ENCODE measurements at places on chromosomes 5 and 9. TPM values are rescaled to one million over a fixed set of nuclear protein-coding genes. Genes with fewer than 3 reads are reported as not detected.

DNA sequence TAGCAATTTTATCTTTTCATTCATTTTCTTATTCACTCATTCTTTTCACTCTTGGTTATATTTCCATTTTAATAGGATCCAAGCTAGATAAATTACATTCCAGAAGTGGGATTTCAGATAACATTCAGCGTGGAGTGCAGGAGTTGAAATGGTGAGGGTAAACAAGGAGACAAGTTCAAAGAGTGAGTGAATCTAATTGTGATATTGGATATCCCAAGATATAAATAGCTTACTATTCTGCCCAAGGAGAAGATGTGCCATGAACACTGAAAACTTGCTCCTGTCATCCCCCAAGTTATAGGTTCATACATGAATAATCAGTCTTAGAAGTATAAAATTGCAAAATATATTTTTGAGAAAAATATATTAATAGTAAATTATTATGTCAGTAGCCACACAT is 459.3 kb downstream of the CETN3 start:
- no peak overlapping the region for H3K27ac ChIP-seq
- H3K4me1 ChIP-seq: peaks cover 11% of the 10 kb centered on the region
- no peak overlapping the region for H3K4me3 ChIP-seq
- DNase-seq: no peak
- no peaks in the 10 kb centered on the region for H3K36me3 ChIP-seq

- no peak for DNase-seq
- H3K27me3 ChIP-seq: no peaks in the 10 kb centered on the region
- H3K4me1 ChIP-seq: no peaks in the 10 kb centered on the region
- H3K4me3 ChIP-seq: no peak overlapping the region
Observed at GRCh38 chr5:50576686-50577256, 89.7 kb upstream of the PARP8 start.

DNA sequence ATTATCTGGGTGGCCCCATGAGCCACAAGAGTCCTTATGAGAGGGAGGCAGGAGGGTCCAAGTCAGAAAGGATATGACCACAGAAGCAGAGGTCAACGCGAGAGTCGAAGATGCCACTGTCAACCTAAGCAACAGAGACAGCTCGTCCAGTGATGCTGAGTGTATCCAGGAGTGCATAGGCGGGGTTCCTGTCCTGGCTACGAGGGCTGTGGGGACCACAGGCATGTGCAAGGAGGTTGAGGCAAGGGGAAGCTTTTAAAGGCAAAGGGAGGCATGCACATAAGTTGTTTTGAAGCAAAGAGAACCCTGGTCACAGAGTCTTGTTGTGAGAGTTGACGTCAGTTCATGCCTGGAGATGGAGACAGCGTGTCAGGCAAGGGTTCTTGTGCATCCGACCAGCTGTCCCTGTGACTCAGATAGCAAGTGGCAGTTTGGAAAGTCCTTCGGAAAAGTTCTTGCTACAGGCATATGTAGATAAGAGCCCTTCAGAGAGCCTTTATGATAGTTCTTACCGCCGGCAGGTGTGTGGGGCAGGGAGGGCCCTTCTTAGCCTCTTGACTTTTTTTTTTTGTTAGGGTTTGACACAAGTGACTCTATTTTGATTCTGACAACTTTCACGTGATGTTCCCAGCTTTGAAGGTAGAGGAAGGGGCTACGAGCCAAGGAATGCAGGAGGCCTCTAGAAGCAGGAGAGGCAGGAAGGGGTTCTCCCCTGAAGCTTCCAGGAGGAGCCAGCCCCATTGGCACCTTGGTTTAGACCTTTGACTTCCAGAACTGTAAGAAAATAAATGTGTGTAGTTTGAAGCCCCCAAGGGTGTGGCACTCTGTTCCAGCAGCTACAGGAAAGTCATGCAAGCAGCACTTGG is 66.0 kb upstream of the FCN1 start:
- H3K4me3 ChIP-seq: no peak overlapping the region
- H3K36me3 ChIP-seq: no peaks in the 10 kb centered on the region
- H3K27ac ChIP-seq: no peak overlapping the region
- H3K27me3 ChIP-seq: no peaks in the 10 kb centered on the region

DNA sequence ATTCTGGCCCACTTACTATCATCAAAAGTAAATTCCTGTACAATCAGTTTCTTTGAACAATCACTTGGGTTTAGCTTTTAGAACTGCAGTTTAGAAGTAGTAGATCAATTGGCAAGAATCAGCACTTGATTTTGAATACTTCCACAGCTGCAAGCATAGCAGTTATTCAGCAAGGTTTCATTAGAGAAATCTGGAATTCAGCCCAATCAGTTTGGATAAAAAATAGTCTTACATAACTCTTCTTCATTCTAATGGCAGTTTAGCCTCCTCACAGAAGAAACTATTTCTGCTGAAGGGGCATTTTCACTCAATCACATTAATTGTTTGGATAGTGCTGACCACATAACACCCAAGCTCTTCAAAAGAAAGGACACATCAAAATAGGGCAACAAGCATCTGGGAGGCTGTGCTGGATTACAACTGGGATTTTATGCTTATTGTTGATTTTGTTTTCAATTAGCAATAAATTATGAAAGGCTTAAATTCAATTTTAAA is 336.2 kb upstream of the PDE4D start:
- no peak overlapping the region for H3K4me3 ChIP-seq
- DNase-seq: no peak
- no peaks in the 10 kb centered on the region for H3K27me3 ChIP-seq
- no peaks in the 10 kb centered on the region for H3K36me3 ChIP-seq
- no peak overlapping the region for H3K27ac ChIP-seq

The KIF24 gene
- 1.6 TPM for polyA plus RNA-seq

- no peak overlapping the region for H3K27ac ChIP-seq
- no peaks in the 10 kb centered on the region for H3K36me3 ChIP-seq
- H3K27me3 ChIP-seq: no peaks in the 10 kb centered on the region
- H3K4me1 ChIP-seq: no peaks in the 10 kb centered on the region
- no peak for DNase-seq
- no peak overlapping the region for H3K4me3 ChIP-seq
Observed at GRCh38 chr9:126106404-126106803, 220.2 kb upstream of the MVB12B start.

GRCh38 chr9:758146-758545 is 83.4 kb upstream of the DMRT1 start:
- H3K4me3 ChIP-seq: no peak overlapping the region
- H3K36me3 ChIP-seq: no peaks in the 10 kb centered on the region
- H3K27ac ChIP-seq: no peak overlapping the region
- no peaks in the 10 kb centered on the region for H3K27me3 ChIP-seq
- H3K4me1 ChIP-seq: no peaks in the 10 kb centered on the region

DNA sequence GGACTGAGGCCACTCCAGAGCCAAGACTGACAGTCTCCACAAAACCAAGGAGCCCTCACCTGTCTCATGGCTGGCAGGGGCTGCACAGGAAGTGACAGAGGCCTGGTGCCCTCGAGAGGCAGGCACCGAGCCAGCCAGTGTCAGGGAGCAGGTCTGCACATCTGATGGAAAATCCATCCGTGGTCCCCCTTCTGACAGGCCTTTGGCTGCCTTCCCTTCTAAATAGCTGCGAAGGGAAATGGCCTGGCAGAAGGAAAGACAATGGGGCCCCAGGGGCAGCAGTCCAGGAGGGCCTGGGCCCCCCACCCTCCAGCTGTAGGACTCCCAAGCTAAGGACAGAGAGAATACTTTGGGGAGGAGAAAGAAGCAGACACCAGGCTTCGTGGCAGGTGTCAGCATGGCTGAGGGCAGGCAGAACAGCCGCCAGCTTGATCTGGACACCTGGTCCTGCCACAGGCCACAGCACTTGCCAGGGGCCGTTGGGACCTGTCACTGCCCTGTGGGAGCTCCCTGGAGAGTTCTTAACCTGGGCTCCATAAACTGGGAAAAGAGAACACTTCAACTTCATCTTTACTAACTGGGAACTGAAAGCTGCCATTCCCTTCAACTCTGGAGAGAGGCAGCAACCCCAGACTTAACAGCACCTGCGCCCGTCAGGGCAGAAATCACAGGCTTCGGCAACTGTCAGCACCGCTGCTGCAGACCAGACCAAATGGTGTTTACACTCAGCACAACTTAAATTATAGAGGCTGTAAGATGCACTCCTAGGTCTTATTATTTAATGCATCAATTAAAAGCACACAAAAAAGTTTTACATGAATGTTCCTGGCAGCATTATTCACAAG is 22.0 kb downstream of the ADAMTS2 start:
- DNase-seq: no peak
- no peak overlapping the region for H3K4me3 ChIP-seq
- H3K27ac ChIP-seq: no peak overlapping the region
- no peaks in the 10 kb centered on the region for H3K36me3 ChIP-seq

- peaks cover 2% of the 10 kb centered on the region for H3K4me1 ChIP-seq
- no peak overlapping the region for H3K27ac ChIP-seq
- no peak for DNase-seq
- peaks cover under 1% of the 10 kb centered on the region for H3K36me3 ChIP-seq
- no peak overlapping the region for H3K4me3 ChIP-seq
Observed at GRCh38 chr9:131624636-131625507, 79.5 kb downstream of the PRRT1B start.

GRCh38 chr9:73855206-73855605 is 641.9 kb upstream of the RORB start:
- no peak for DNase-seq
- no peaks in the 10 kb centered on the region for H3K36me3 ChIP-seq
- H3K27ac ChIP-seq: no peak overlapping the region
- H3K4me1 ChIP-seq: no peaks in the 10 kb centered on the region
- H3K4me3 ChIP-seq: no peak overlapping the region
- H3K27me3 ChIP-seq: no peaks in the 10 kb centered on the region

GRCh38 chr5:53350991-53351770 is 129.2 kb upstream of the FST start:
- H3K36me3 ChIP-seq: no peaks in the 10 kb centered on the region
- no peak overlapping the region for H3K27ac ChIP-seq
- H3K27me3 ChIP-seq: no peaks in the 10 kb centered on the region

- no peak for DNase-seq
- H3K27ac ChIP-seq: no peak overlapping the region
- no peaks in the 10 kb centered on the region for H3K4me1 ChIP-seq
- H3K36me3 ChIP-seq: no peaks in the 10 kb centered on the region
Observed at GRCh38 chr9:129264388-129264787, 86.3 kb upstream of the IER5L start.

All from cardiac muscle cell (in vitro differentiated cells and primary cell).